ENCODE measurements at places on chromosomes 7 and 10.
A peak's percentile ranks its signal among the peaks of the same experiment; 100 is the strongest.

GRCh38 chr10:59340285-59340684 lies 22.1 kb downstream of the FAM13C start:
- no peak for DNase-seq

- DNase-seq, result peak; percentile 57
Measured at GRCh38 chr10:113961182-113962031, 82.3 kb upstream of the ADRB1 start.

- DNase-seq, result no peak
Measured at GRCh38 chr10:12826800-12827372, 174.6 kb downstream of the CCDC3 start.

DNA sequence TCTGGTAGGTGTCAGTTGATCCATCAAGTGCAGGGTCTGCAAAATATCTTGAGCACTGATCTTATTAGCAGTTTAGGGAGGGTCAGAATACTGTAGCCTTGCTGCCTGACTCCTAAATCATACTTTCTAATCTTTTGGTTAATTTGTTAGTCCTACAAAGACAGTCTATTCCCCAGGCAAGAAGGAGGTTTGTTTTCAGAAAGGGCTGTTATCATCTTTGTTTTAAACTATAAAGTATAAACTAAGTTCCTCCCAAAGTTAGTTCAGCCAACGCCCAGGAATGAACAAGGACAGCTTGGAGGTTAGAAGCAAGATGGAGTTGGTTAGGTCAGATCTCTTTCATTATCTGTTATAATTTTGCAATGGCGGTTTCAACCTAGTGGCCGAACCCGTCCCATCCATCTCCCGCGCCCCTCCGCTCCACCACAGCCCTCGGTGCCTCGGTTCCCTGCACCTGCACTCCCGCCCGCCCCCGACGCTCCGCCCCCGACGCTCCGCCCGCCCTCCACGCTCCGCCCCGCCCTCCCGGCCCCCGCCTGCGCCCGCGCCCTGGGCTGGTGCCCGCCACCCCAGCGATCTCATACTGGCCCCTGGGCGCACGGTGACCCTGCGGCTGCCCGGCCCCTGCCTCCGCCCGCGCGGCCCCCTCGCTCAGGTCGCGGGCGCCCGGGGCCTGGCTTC lies at the start of gene ADCK2:
Gene ADCK2 (plus strand): TSS at position 564 of the 681 bp plus-strand sequence. CDS start 386 bp downstream, outside the sequence.
- DNase-seq, result peak; percentile 65

DNA sequence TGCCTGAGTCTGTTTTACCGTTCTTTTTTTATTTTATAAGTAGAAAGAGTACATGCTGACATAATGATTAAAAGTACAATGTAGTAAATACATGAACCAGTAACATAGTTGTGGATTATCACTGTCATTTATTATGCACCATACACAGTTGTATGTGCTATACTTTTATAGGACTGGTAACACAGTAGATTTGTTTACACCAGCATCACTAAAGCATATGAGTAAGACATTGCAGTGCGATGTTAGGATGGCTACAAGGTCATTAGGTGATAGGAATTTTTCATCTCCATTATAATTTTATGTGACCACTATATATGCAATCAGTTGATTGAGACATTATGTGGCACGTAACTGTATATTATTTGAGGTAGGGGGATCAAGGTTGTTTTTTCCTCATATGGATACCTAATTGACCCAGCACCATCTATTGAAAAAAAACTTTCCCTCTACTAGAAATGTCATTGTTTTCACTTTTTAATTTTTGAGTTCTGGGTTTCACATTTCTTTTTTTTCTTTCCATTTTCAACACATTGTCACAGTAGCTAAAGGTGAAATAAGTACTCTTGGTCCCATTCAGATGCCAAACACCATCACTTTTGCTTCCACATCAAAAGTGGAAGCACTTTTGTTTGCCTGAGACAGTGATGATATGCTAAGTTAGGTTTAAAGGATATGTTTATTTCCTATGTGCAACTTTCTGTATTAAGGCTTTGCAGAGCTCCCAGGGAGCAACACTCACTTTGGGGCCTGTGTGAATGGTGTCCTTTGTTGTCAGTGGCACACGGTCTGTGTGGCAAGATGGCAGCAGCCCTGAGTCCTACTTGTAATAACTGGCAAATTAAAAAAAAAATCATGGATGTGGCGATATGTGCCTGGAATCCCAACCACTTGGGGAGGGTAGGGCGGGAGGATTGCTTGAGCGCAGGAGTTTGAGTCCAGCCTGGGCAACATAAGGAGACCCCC lies 17.1 kb downstream of the UBE2D1 start:
- DNase-seq, result no peak

DNA sequence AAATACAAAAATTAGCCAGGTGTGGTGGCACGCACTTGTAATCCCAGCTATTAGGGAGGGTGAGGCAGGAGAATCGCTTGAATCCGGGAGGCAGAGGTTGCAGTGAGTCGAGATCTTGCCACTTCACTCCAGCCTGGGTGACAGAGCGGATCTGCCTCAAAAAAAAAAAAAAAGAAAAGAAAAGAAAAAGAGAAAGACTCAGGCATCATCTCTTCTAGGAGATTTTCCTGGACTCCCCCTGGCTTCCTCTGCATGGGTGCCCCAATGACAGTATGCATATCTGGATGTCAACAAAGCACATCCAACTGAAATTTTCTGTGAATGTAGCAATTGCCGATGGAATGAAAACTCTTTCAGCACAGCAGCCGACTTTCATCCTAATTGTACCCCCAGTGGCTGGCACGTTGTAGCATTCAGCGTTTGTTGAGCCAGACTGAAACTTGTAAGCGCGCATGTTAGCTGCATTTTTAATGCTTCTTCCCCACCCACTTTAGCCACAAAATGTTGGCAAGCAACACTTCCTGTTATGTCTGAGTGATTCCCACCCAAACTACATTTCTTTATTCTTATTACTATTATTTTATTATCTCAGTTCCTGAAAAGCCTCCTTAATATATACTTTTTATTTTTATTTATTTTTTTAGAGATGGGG lies 70.2 kb downstream of the PRTFDC1 start:
- DNase-seq, result peak; percentile 33

DNA sequence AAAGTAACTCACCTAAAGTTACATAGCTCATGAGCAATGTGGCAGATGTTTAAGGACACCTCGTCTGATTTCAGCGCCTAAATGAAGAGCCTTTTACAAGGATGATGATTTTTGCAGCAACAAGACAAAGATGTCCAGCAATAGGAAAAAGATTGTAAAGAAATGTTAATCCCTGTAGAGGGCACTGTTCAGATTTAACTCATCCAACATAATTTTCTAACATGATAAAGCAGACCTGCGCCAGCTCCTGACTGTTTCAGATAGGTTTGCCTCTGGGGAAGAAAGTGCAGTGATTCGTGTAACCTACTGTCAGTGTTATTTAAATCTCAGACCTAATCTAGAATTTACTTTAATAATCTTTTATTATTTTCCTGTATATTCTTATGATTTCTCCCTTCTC lies 595.2 kb downstream of the AUTS2 start:
- DNase-seq, result no peak

DNA sequence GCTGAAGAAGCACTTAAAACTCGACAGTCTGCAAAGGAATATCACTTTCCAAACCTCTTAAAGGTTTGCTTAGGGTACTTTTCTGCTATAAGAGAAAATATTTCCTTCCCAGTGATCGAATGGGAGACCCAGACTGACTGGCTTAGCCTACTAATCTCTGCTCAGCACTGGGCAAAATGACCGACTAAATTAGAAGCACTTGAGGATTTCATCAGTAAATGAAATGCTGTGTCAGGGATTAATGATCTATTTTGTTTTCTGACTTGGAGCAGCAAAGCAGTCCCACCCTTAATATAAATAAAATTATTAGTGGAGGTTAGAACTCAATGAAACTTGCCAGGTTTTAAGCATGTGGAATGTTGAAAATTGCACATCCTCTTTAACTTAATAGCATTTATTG lies 411.6 kb downstream of the NEBL start:
- no peak for DNase-seq

DNA sequence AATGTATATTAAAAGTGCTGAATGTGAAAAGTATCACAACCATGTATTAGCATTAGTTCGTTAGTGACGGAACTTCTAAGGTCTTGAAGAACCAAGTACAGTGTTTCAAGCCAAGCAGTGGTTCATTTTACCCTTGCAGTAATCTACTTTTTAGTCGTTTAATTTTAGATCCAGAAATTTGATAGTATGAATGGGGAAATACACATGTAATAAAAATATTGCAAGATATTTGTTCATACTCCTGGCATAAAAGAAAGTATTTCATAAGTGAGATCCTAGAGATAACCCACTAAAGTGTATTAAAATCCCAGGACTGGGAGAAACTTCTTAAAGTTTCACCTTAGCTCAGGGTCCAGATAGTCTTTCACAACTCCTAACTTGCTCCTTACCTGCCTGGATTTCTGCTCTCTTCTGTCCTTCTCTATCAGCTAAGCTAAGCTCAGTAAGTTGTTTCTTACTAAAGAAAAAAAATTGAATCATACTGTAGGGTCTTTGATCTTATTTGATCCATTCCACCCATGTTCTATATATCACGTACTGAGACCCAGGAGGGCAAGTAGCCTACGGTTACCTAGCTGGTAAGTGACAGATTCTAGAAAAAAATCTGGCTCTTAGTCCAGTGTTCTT lies 1.5 kb downstream of the BCAP29 start:
- DNase-seq, result no peak

- no peak for DNase-seq
Measured at GRCh38 chr10:113113918-113114317, 163.9 kb downstream of the TCF7L2 start.

DNA sequence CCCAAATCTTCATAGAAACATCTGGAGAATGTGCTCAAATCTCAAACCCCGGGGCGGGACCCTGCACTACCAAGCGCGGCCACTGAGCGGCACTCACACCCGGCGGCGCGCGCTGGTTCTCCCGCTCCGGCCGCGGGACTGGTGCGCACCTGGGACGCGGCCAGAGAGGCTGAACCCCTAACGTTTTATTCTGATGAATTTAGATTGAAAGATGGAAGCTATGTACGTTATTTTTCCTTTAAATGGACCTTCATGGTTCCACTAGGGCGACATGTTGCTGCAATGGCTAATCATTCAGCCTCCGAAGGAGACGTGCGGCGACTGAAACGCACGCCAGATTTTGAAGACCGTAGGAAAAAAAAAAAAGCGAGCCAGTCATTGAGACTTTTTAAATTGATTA lies 107.0 kb upstream of the INSIG1 start:
- DNase-seq, result peak; percentile 62

GRCh38 chr10:60314069-60314940 lies 75.4 kb downstream of the ANK3 start:
- no peak for DNase-seq

DNA sequence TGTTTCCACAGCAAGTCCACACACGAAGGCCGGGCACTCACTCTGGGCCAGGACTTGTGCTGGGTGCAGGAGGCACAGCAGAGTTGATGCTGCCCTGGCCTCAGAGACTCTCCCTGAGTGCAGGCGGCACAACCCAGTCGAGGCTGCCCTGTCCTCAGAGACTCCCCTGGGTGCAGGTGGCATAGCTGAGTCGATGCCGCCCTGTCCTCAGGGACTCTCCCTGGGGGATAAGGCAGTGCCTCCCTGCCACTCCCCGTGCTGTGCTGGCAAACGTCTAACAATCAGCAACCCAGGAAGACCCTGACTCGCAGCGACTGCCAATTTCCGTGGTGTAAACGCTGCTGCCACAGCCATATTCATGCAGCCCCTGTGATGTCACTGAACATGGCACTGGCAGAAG lies 93.1 kb downstream of the PDGFA start:
- DNase-seq, result no peak

- DNase-seq, result no peak
Measured at GRCh38 chr10:33235251-33235884, 99.1 kb downstream of the NRP1 start.

GRCh38 chr10:119543814-119544642 lies 1.5 kb upstream of the RGS10 start:
- DNase-seq, result no peak

GRCh38 chr7:70569335-70569819 lies 562.6 kb upstream of the GALNT17 start:
- no peak for DNase-seq

DNA sequence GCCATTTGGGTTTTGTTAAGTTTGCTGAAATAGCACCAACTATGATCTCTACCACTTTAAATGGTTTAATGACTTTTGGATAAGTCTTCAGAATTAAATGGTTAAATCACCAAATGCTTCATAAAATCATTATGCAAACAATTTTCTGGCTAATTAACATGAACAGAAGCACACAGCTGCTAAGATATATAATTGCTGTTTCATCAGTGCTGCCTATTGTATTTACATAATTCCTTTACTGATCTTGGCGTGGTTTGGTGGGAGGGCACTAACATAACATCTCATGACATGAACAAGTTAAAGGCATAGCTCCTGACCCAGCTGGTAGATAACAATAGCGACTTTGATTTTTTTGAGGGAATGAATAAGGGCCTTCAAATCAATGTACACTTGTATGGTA lies 94.1 kb downstream of the FZD1 start:
- DNase-seq, result no peak

GRCh38 chr10:21021843-21022594 lies 124.9 kb upstream of the NEBL start:
- DNase-seq, result no peak

DNA sequence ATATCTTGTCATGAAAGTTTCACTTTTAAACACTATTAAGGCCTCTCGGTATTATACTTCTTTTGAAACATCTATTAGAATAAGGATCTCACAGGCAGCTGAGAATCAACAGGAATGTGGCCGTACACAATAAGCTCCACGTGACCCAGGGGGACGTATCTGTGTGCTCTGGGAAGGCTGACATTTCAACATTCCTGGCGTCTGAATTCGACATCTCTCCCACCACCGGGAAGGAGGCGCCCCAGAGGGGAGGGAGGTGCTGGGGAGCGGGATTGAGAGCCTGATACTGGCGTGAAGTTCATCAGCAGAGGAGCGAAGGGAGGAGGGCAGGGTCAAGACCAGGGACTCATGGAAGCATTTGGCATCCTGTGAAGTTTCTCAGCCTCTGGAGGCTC lies 401.3 kb downstream of the DNAJB6 start:
- no peak for DNase-seq

DNA sequence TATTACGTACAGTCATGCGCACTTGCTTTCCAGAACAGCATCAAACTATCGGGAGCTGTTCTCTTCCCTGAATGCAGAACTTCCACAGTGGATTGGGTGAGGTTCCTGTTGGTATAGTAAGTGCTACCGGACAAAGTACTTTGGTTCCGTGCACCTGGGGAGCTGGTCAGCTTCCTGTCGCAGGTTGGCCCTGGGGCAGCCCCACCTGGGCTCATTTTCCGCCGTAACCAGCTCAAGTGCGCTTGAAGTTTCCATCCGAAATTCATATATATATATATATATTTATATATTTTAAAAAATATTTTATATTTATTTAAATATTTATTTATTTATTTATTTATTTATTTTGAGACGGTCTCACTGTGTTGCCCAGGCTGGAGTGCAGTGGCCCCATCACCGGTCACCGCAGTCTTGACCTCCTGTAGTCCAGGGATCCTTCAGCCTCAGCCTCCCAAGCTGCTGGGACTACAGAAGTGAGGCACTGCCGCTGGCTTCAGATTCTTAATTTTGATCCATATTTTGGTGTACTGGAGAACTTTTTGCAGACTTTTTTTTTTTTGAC lies 6.5 kb downstream of the SCART1 start:
- DNase-seq, result no peak

- no peak for DNase-seq
Measured at GRCh38 chr7:148674689-148675088, 24.0 kb upstream of the CUL1 start.

- no peak for DNase-seq
Measured at GRCh38 chr10:102175415-102175814, 23.2 kb downstream of the NOLC1 start.

All from activated naive CD8-positive, alpha-beta T cell treated with anti-CD3 and anti-CD28 coated beads for 36 hours (primary cell).